ENCODE measurements at places on chromosomes 3 and 15.

- no peak for DNase-seq
Observed at GRCh38 chr3:124115279-124115678, 123.4 kb upstream of the ROPN1 start.

DNA sequence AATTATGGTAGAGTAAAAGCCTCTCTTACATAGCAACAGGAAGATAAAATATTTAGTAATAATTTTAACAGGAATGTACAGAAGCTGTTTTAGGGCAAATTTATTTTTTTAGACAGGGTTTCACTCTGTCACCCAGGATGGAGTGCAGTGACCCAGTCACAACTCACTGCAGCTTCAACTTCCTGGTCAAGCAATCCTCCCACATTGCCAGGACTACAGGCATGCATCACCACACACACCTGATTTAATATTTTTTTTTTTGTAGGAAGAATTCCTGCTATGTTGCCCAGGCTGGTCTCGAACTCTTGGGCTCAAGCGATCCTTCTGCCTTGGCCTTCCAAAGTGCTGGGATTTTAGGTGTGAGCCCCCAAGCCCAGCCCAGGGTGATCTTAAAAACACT, 61.1 kb downstream of the PCCB start:
- no peak for DNase-seq

DNA sequence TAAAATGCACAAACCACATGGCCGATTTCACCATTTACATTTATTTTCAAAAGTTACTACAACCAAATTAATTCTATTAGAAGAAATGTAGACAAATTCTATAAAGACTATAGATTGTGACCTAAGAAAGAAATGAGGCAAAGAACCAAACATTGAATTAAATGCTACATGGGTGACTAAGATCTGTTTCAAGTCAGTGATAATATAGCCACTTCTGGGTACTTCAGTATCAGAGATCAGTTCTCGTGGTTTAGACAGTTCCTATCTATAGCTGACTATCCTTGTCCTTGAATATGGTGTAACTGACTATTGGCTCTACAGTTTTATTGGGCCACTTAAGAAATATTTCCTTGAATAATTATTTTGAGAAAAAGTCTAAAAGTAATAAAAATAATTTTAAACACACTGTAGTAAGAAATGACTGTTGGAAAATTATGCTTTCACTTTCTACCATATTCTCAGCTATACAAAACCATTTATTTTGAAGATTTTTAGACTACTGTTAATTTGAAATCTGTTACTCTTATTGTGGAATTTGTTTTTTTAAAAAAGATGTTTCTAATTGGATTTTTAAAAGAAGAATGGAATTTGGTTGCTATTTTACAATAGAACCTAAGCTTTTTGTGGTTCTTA, 14.1 kb downstream of the KCNMB3 start:
- no peak for DNase-seq

- DNase-seq: no peak
Observed at GRCh38 chr3:154132777-154133375, 11.7 kb downstream of the ARHGEF26 start.
